Right atrium auricular region (tissue), 2 donors: ENCODE measurements at places on chromosomes 3 and 15. TPM values are rescaled to one million over a fixed set of nuclear protein-coding genes. Genes with fewer than 3 reads are reported as not detected.

GRCh38 chr15:32904448-32904847, 186.6 kb downstream of the GREM1 start:
- DNase-seq: no peak

GRCh38 chr3:150428562-150428961, 20.5 kb downstream of the TSC22D2 start:
- DNase-seq: no peak

DNA sequence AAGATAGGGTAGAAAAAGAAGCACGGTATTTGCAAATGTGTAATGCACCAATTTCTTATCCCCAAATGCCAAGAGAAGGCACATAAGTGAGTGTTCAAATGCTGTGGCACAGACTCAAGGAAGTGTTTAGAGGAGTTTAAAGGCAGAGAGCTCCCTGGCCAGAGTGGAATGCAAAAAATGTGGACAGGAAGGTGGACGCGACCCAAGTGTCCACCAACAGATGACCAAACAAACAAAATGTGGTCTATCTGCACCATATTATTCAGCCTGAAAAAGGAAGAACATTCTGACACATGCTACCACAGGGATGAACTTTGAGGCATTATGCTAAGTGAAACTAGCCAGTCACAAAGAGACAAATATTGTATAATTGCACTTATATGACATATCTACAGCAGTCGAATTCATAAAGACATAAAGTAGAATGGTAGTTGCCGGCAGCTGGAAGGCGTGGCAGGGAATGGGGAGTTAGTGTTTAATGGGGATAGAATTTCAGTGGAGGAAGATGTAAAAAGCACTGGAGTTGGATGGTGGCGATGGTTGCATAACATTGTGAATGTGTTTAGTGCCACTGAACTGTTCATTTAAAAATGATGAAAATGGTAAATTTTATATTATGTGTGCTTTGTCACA, 126.6 kb downstream of the SRGAP3 start:
- no peak for DNase-seq

- DNase-seq: no peak
These were observed 236.9 kb upstream of the KBTBD8 start for GRCh38 chr3:66761093-66761780.

DNA sequence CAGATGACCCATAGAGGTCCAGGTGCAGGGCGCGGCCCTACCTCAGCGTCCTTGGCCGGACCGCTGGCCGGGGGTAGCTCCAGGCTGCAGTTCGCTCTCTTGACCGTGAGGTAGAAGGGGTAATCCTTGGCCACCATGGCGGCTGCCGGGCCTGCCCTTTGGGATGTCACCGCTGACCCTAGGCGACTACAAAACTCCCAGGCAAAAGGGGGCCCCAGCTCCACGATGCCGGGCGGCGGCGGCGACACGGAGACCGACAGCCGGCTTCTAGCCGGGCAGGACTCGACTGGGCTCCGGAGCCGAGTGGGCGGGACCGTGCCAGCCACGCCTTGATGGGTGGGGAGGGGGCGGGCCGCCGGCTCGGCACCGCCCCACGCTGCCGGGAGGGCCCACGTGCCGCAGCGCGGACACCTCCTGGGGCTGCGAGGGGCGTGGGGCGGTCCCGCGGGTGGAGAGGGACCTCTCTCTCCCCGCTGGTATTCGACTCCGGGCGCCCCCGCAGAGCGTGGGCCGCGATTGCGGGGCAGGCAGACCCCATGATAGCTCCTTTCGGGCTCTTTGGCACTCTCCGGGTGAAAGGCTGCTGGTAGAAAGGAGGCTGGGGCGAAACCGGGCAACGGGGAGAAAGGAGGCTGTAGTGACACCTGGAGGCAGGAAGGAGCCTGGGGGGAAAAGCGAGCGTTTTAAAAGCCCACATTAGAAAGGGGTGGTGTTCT, at the start of gene ARHGEF3:
Gene ARHGEF3 (minus strand): TSS at position 288 of the 716 bp plus-strand sequence. CDS start 151 bp downstream, at position 137.
- DNase-seq: peak; percentile 80

GRCh38 chr3:198079771-198080520, 119.9 kb downstream of the LMLN start:
- no peak for DNase-seq

- no peak for DNase-seq
These were observed 175.0 kb downstream of the SOX2 start for GRCh38 chr3:181886676-181887075.

DNA sequence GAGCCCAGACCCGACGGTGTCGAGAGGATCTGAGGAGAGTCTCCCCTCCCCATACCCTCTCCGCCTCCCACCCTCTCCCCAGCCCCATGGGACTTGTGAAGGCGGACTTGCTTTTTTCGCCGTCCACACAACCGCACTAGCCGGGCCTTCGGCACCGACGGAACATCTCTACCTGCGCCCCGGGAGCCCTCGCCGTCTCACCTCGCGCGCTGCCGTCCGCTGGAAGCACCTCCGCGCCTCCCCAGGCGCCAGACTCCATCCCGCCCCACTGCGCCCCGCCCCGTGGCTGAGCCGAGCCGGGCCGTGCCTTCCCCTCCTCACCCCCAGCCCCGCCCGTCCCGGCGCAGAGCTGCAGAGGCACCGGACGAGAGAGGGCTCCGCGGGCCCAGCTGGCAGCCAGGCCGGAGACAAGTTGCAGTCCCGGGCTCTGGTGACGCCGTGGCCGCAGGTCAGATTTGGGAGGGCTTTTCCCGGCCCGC, at the start of the genes DUOX1 and DUOXA1:
Gene DUOX1 (plus strand): TSS at position 344 of the 479 bp plus-strand sequence. CDS start 1,973 bp downstream, outside the sequence.
Gene DUOXA1 (minus strand): TSS at position 229 of the 479 bp plus-strand sequence. CDS start 6,865 bp downstream, outside the sequence.
- no peak for DNase-seq

GRCh38 chr15:88695691-88696251, 57.0 kb downstream of the ISG20 start:
- DNase-seq: no peak

DNA sequence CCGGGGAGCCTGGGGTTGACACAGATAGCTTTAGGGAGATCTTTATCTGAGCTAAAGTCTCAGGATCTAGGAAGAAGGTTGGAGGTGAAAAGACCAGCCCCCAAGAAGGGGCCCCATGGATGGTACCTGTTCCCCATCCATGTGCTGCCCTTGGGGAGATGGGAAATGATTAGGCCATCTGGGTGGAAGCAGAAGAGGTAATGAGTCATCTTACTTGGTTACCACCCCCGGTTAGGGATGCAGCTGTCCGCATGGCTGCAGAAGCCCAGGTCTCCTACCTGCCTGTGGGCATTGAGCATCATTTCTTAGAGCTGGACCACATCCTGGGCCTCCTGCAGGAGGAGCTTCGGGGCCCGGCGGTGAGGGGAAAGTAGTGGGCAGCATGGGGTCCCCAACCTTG, 3.1 kb upstream of the CPLX3 start:
- no peak for DNase-seq

- no peak for DNase-seq
These were observed 106.6 kb upstream of the SEMA6D start for GRCh38 chr15:47610736-47611135.

DNA sequence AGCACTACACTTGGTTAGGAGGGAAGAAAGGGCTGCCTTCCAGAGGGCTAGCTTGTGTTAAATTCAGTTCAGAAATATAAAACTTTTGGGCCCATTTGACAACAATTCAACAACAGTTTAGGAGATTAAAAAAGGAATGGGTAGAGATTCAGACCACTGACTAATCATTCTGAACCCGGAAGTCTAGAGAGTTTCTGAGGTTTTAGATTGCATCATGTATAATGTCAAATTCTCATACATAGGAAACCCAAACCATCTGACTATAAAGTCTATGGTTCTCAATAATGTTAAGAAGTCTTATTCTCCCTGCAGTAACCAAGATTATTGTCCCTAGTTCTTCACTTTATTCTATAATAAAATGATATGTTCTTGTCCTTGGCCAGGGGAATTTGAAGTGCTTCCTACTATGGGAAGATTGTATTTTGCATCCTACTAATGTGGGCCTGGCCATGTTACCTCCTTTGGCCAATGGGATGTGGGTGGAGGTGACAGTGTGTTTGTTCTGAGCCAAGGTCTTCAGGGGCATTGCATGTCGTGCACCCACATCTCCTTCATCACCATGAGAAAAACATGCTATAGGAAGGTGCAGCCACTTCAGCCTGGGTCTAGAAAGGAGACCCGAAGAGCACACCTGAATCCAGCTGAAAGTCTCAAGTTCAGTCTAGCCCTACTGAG, 66.4 kb upstream of the CCNL1 start:
- no peak for DNase-seq

- no peak for DNase-seq
These were observed 3.5 kb upstream of the PLOD2 start for GRCh38 chr3:146164506-146164905.

Gene GUCA1C
- total RNA-seq: not detected

Gene C3orf20
- total RNA-seq: not detected

Gene SNX33
- 10.3 TPM for total RNA-seq
